ENCODE measurements at places on chromosomes 3 and 15. TPM values are rescaled to one million over a fixed set of nuclear protein-coding genes. Genes with fewer than 3 reads are reported as not detected.

SLC49A4 gene
- 19.9 TPM for total RNA-seq

ROBO2 gene
- total RNA-seq = 2.8 TPM

CTXN2 gene
- 0.06 TPM for total RNA-seq

DNA sequence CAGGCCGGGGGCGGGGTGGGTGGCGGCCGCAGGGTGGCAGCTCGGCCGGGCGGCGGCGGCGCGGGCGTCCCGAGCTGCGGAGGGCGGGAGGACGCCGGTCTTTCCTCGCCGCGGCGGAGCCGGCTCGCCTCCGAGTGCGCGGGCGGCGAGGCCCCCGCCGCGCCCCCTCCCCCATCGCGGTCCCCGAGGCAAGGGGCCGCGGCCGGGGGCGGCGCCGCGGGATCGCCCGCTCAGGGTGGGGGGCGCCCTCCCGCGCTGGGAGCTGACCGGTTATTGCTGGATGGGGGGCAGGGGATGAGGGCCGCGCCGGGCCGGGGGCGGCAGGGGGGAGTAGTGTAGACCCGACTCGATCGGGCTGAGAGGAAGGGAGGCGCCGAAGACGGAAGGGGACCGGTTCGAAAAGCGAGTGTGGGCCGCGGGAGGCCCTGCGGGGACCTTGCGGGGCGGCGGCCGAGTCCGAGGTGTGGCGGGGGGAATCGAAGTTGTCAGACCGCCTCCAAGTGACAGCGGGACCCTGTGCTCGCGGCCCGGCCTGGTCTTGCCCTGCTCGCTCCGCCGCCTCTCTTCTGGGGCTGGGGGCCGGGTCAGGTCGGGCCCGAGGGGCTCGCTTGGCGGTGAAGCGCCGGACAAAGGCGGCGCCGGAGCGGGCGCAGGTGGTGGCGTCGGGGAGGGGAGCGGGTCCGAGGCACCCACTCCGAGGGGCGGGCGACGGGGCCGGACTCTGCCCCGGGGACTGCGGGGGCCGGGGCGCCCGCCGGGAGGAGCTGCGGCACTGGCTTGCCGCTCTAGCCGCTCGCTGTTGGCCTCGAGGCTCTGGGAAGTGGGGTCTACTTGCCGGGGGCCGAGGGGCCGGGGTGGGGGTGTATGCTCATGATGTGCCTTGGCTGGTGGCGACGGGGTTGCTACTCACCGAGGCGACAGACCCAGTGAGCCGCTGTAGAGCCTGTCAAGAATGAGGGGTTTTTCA, 1.1 kb downstream of the BAHD1 start:
- no peak for DNase-seq

DNA sequence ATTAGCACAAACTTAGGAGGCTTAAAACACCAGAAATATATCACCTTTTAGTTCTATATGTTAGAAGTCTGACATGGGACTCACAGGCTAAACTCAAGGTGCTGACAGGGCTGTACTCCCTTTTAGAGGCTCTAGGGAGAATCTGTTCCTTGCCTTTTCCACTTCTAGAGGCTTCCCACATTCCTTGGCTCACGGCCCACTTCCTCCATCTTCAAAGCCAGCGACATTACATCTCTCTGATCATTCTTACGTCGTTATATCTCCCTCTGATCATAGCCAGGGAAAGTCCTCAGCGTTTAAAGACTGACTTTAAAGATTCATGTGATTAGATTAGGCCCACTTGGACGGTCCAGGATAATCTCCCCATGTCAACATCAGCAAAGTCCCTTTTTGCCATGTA, 166.3 kb downstream of the GREM1 start:
- DNase-seq = no peak

DNA sequence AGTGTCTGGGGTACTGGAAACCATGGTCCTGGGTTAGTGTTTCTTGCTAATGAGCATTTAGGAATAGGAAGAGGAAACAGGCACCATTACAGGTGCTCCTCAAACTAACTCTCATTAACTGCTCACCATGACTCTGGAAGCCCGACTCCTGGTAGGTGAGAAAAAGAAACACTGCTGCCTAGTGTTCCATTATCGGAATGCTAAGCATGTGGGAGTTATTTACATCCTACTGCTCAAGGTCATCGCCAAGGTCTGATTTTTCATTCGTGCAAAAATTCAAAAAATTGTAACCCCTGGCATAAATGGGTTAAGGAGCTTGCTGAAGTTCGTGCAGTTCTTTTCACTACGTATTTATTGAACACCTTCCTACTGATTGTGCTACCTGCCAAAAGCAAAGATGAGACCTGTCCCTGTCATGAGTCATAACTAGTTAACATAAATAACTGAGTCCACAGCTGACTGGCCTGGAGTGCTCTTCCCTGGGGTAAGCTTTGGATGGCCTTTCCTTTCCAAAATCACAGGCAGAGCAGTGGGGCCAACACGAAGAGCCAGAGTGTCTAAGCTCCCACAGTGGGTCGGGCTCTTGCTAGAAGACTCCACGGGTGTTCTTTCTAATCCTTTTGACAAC, 22.7 kb upstream of the PAQR5 start:
- no peak for DNase-seq

GRCh38 chr15:47669221-47669620, 48.1 kb upstream of the SEMA6D start:
- no peak for DNase-seq

- no peak for DNase-seq
Observed at GRCh38 chr3:52248816-52249547, 3.4 kb downstream of the PPM1M start.

GRCh38 chr15:72851586-72851985, 68.0 kb upstream of the ADPGK start:
- no peak for DNase-seq

DNA sequence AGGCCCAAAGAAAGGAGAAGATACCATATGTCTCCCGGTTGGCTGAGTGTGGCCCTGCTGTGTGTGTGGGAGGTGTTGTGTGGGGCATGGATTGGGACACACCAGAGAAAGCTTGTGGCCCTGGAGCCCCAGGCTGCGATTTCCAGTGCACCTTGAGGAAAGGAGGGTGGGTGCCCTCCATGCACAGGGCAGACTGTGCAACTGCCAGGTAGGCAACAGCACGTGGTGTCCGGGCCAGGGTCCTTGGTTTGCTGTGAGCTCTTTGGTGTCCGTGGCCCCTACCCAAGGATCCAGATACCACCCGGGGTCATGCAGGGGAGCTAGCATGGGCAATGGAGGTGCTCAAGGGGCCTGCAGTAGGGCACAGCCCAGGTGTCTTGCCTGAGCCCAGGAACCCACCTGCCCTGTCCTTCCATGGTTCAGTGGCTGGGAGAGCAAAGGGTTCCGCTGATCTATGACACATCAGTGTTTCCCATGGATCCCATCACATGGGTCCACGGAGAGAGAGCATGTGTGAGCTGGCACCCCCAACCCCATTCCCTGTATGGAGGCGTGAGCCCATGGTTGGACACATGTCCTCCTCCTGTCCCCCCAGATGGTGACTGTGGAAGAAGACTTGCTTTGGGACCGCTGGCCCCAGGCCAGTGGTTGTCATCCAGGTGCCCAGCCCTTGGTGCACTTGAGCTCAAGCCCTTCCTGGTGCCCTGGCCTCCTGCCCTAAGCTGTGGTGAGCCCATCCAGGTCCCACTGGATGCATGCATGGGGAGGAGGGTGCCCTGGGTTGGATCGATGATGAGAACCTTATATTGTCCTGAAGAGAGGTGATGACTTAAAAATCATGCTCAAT, 223.4 kb downstream of the SNRPN start:
- DNase-seq = peak; percentile 9

- DNase-seq = no peak
Observed at GRCh38 chr3:27380433-27381357, 11.5 kb upstream of the NEK10 start.

DNA sequence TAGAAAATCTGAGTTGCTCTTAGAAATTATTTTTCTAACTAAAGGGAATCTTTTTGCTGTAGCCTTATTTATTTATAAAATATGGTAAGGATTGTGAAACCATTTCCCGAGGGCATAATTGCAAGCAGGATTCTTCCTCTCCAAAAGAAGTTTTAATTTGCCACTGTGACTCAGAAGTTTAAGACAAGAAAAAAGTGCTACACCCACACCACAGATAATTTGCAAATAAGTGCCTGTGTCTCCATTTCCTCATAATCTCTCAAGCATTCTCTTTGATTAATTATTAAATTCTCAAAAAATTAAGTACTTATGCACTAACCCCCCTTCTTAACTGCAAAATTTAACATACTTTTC, 43.6 kb downstream of the RASA2 start:
- DNase-seq = no peak

- DNase-seq = no peak
Observed at GRCh38 chr15:92438471-92438870, 44.8 kb downstream of the ST8SIA2 start.

- DNase-seq = no peak
Observed at GRCh38 chr15:23038726-23039142, 635 bp downstream of the TUBGCP5 start.

GRCh38 chr3:117756563-117756962, 1047.0 kb downstream of the TUSC7 start:
- no peak for DNase-seq

- no peak for DNase-seq
Observed at GRCh38 chr3:156456771-156457224, 98.1 kb downstream of the SSR3 start.

DNA sequence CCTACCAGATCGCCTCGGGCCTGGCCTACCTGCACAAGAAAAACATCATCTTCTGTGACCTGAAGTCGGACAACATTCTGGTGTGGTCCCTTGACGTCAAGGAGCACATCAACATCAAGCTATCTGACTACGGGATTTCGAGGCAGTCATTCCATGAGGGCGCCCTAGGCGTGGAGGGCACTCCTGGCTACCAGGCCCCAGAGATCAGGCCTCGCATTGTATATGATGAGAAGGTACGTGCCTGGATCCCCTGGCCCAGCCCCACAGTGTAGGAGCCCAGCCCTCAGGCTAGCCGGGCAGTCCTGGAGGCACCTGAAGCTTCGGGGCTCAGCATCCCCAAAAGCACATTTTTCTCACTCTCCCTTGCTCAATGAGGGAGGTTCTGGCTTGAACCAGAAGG, 135.8 kb downstream of the LRRK1 start:
- DNase-seq = peak; percentile 4

GRCh38 chr3:138696666-138697370, 88.2 kb downstream of the FAIM start:
- DNase-seq = no peak

DNA sequence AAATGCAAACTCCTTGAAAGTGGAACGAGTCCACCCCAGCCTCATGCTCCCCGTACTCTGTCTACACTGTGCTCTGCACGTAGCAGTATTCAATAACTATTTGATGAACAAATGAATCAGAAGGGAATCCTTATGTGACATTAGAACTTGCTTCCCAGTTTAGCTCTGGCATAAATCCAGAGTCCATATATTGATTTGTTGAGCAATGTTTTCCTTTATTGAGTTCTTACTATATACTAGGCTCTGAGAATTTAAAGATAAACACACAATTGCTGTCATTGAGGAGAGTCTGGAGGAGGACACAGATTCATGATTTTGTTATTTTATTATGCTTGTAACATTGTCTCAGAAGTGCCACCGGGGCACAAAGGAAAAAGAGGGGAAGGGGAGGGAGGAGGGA, 71.1 kb upstream of the GATM start:
- DNase-seq = peak; percentile 40

GRCh38 chr3:76505202-76505845, 534.6 kb upstream of the ROBO2 start:
- DNase-seq = no peak

DNA sequence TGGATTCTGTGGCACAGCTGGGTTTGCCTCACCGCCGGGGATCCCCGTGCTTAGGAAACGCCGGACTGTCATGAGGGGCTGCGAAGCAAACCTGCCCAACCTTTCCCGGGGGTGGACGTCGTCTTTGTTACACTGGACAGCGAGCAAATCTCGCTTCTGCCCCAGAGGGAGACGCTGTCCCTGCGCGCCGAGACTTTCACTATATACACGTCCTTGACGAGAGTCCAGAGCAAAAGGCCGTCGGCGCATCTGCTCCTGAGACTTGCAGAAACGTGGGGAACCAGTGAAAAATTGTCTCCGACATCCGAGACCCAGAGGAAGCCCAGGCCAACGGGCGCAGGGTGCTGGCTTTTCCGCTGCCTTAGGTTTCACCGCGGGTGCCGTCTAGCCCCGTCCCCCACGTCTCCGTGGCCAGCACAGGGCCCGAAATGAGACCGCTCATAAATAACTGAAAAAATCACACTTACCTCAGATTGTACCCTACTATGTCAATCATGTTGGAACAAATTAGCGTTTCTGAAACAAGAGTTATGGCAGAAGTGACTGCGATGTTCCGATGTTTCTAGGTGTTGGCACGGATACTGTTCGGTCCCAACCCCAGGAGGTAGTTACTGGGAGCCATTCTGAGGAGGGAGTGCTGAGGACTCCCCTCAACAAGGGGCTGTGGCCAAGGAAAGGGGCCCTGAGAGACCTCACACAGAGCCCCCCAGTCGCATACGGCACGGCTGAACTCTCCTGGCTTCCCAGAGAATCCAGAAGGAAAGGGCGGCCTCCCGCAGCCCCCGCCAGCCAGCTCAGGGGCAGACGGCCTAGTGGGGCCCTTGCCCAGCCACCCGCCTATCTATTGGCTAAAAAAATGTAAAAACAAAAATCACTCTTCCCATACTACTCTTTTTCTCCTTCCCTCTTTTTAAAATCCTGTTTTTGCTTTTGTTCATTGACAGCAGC, 14.4 kb upstream of the MUC4 start:
- DNase-seq = no peak
